ENCODE measurements at places on chromosomes 13 and 19. TPM values are rescaled to one million over a fixed set of nuclear protein-coding genes. Genes with fewer than 3 reads are reported as not detected.

The LRRC63 gene
- polyA plus RNA-seq, result 0.09 TPM

GRCh38 chr13:46004491-46004890 lies 48.1 kb downstream of the ZC3H13 start:
- no peak overlapping the region for H3K27ac ChIP-seq
- no peaks in the 10 kb centered on the region for H3K27me3 ChIP-seq
- H3K4me1 ChIP-seq, result no peaks in the 10 kb centered on the region
- H3K4me3 ChIP-seq, result no peak overlapping the region
- DNase-seq, result no peak

- DNase-seq, result no peak
- no peak overlapping the region for H3K27ac ChIP-seq
- H3K4me1 ChIP-seq, result no peaks in the 10 kb centered on the region
- H3K27me3 ChIP-seq, result no peaks in the 10 kb centered on the region
Measured at GRCh38 chr13:83204886-83205285, 677.4 kb downstream of the SLITRK1 start.

DNA sequence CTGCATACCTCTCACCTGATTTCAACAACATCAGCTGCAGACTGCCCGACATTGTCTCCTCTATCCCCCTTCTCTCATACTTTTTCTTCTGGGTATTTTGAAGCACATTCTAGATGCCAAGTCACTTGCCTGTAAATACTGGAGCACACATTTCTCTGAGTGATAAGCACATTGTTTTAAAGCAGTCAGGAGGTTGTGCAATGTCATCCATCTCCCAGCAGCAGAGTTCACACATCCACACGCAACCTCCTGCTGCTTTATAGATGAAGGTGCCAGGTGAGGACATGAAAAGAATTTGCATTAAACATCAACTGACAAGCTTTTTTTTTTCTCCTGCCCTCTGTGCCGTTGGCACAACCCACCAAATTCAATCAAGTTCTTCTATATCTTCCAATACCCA lies 5.5 kb downstream of the UPK1A start:
- no peak overlapping the region for H3K4me3 ChIP-seq
- peaks cover 26% of the 10 kb centered on the region for H3K27me3 ChIP-seq
- H3K36me3 ChIP-seq, result no peaks in the 10 kb centered on the region
- H3K27ac ChIP-seq, result no peak overlapping the region
- peaks cover 7% of the 10 kb centered on the region for H3K4me1 ChIP-seq

GRCh38 chr19:17436094-17436873 lies 12.2 kb downstream of the TMEM221 start:
- H3K27ac ChIP-seq, result no peak overlapping the region
- H3K36me3 ChIP-seq, result no peaks in the 10 kb centered on the region
- no peak for DNase-seq
- H3K4me1 ChIP-seq, result no peaks in the 10 kb centered on the region
- no peaks in the 10 kb centered on the region for H3K27me3 ChIP-seq
- H3K4me3 ChIP-seq, result no peak overlapping the region

- peaks cover 6% of the 10 kb centered on the region for H3K4me1 ChIP-seq
- peaks cover 41% of the 10 kb centered on the region for H3K36me3 ChIP-seq
- no peak overlapping the region for H3K27ac ChIP-seq
- H3K4me3 ChIP-seq, result no peak overlapping the region
- H3K27me3 ChIP-seq, result no peaks in the 10 kb centered on the region
Measured at GRCh38 chr19:7528522-7529245, 6.3 kb downstream of the MCOLN1 start.

DNA sequence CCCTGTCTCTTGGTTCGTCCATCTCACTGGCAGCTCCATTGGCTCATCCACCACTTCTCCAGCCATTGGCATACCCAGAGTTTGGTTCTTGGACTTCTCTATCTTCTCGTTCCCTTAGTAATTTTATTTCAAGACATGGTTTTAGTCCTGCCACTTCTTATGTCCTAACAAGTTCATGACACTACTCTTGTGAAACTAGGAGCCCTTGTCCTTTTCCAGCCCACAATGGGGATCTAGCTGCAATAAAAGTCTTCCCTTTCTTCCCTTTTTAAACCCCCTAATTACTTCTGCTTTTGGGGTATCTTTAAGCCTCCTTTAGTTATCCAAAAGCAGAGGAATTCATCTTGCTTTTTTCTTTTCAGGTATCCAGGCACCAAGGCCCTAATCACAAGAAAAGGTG lies 2.9 kb upstream of the RCBTB2 start:
- no peaks in the 10 kb centered on the region for H3K36me3 ChIP-seq
- no peak for DNase-seq

DNA sequence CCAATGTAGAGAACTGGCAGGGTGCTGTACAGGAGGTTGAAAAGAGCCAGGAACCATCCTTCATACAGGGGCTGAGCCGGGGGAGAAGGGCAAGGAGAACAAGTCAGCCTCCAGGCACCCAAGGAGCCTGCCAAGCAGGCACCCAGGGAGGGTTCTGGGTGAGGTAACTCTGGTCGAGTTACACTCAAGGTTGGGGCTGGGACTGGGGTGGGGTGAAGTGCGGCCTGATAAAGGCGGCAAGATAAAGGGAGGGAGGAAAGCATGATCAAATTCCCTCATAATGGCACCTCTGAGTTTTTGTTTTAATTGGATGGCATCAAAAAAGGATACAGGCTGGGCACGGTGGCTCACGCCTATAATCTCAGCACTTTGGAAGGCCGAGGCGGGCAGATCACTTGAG lies 25.0 kb downstream of the ATP8B3 start:
- DNase-seq, result no peak
- no peaks in the 10 kb centered on the region for H3K4me1 ChIP-seq
- H3K27ac ChIP-seq, result no peak overlapping the region
- peaks cover 33% of the 10 kb centered on the region for H3K27me3 ChIP-seq

The SRRM5 gene
- polyA plus RNA-seq, result 1.5 TPM

The SULT2A1 gene
- 190 TPM for polyA plus RNA-seq

The LGI4 gene
- 9.4 TPM for polyA plus RNA-seq

GRCh38 chr19:609004-609346 lies 19.3 kb downstream of the HCN2 start:
- H3K36me3 ChIP-seq, result no peaks in the 10 kb centered on the region
- no peak overlapping the region for H3K27ac ChIP-seq
- no peak for DNase-seq

The SPRED3 gene
- polyA plus RNA-seq, result 3.9 TPM

DNA sequence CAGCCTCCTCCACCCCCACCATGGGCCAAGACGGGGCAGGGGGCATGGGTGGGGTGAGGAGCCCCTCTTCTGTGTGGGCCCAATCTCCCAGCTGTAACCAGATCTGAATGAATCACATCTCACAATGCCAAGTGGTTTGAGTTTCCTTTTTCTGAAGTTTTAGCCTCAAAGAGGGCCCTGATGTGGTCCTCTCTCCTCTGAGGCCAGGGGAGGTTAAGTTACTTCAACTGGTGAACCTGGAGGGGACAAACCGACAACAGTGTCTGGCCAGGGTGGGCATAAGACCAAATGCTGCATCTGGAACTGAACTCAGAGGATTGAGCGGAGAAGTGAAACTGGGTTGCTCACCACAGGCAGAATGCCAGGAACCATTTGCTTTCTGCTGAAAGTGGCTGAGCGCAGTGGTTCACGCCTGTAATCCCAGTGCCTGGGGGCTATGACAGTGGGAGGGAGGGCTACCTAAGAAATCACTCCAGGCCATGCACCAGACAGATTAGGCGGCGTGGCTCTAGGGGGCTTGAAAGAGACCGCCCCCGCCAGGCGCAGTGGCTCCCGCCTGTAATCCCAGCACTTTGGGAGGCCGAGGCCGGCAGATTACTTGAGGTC lies 15.4 kb upstream of the IRGC start:
- H3K27ac ChIP-seq, result no peak overlapping the region
- no peaks in the 10 kb centered on the region for H3K4me1 ChIP-seq
- no peak overlapping the region for H3K4me3 ChIP-seq
- H3K36me3 ChIP-seq, result no peaks in the 10 kb centered on the region

The ZNF610 gene
- polyA plus RNA-seq, result 6.4 TPM

The ZNF772 gene
- 12.2 TPM for polyA plus RNA-seq

DNA sequence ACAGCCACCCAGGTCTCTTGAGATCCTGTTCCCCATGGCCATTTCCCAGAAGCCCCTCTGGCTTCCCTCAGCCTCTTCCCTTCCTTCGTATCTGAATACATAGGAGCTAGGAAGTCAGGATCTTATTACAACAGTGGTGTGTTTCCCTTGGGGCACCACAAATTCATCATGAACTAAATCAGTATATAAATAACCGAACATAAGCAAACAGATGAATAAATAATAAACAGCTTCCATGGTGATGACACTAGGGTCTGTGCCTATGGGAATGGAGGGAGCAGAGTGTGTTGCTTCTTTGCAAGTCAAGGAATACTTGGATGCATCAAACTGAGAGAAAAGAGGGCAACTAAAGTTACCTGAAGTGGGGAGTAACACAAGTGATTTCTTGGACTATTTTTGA lies 527.6 kb downstream of the LMO7 start:
- H3K4me1 ChIP-seq, result no peaks in the 10 kb centered on the region
- H3K27me3 ChIP-seq, result no peaks in the 10 kb centered on the region
- no peak for DNase-seq
- no peaks in the 10 kb centered on the region for H3K36me3 ChIP-seq

The LGALS13 gene
- not detected for polyA plus RNA-seq

- no peaks in the 10 kb centered on the region for H3K4me1 ChIP-seq
- peak; percentile 5 for DNase-seq
- H3K27me3 ChIP-seq, result peaks cover 24% of the 10 kb centered on the region
Measured at GRCh38 chr19:15934332-15935078, at the start of gene CYP4F11. TSS of gene CYP4F11 (minus strand) at chr19:15934529. CDS start at chr19:15934408, 121 bp downstream.

The TMEM38A gene
- 2.3 TPM for polyA plus RNA-seq

The GTPBP3 gene
- polyA plus RNA-seq, result 18.2 TPM

- H3K27me3 ChIP-seq, result no peaks in the 10 kb centered on the region
- no peaks in the 10 kb centered on the region for H3K36me3 ChIP-seq
- no peaks in the 10 kb centered on the region for H3K4me1 ChIP-seq
- DNase-seq, result no peak
Measured at GRCh38 chr13:47457626-47458025, 543.4 kb downstream of the SUCLA2 start.

The LYPD3 gene
- 1.0 TPM for polyA plus RNA-seq

- no peak for DNase-seq
- H3K4me1 ChIP-seq, result no peaks in the 10 kb centered on the region
- no peak overlapping the region for H3K4me3 ChIP-seq
- no peaks in the 10 kb centered on the region for H3K27me3 ChIP-seq
Measured at GRCh38 chr19:29983568-29983967, 41.5 kb downstream of the URI1 start.

The GARRE1 gene
- polyA plus RNA-seq, result 22.5 TPM

- H3K4me1 ChIP-seq, result no peaks in the 10 kb centered on the region
- H3K27ac ChIP-seq, result no peak overlapping the region
- peaks cover 3% of the 10 kb centered on the region for H3K27me3 ChIP-seq
- H3K36me3 ChIP-seq, result no peaks in the 10 kb centered on the region
- no peak for DNase-seq
Measured at GRCh38 chr13:109275139-109275745, 511.1 kb downstream of the IRS2 start.

The ZNF540 gene
- 5.2 TPM for polyA plus RNA-seq

DNA sequence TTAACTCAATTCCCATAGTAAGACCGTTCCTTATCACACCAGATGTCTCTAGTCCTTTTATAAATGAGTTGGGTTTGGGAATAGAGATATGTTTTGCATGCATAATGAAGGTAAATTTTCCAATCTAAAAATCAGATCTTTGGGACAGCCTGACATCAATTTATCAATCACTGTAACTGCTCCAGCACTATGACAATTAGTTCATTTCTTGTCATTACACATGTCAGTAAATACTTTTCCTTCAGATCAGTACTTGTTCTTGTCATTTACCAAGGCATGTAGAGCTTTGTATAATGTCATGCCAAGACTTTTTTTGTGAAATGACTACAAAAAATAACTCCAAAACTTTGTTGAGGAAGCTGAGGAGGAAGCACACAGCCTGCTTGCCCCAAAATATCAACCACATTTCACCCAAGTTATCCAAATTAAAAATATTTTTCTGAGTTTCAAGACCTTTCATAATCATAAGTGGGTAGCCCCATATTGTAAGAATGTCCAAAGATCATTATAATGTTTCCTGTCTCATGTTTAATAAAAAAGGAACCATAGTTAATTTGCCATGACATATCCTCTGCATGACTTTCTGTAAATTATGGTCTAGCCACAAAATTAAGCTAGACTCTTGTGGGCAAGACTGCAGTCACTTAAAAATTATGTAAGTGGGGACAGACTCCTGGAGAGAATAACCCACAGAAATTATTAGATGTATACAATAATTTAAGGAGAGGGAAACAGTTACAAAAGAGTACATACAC lies 586.8 kb downstream of the TBC1D4 start:
- no peak overlapping the region for H3K4me3 ChIP-seq
- H3K36me3 ChIP-seq, result no peaks in the 10 kb centered on the region
- H3K4me1 ChIP-seq, result no peaks in the 10 kb centered on the region
- no peaks in the 10 kb centered on the region for H3K27me3 ChIP-seq
- H3K27ac ChIP-seq, result no peak overlapping the region

GRCh38 chr13:102097708-102098107 lies 304.1 kb downstream of the FGF14 start:
- H3K36me3 ChIP-seq, result no peaks in the 10 kb centered on the region
- H3K27ac ChIP-seq, result no peak overlapping the region
- H3K4me1 ChIP-seq, result no peaks in the 10 kb centered on the region
- no peak overlapping the region for H3K4me3 ChIP-seq
- H3K27me3 ChIP-seq, result no peaks in the 10 kb centered on the region

DNA sequence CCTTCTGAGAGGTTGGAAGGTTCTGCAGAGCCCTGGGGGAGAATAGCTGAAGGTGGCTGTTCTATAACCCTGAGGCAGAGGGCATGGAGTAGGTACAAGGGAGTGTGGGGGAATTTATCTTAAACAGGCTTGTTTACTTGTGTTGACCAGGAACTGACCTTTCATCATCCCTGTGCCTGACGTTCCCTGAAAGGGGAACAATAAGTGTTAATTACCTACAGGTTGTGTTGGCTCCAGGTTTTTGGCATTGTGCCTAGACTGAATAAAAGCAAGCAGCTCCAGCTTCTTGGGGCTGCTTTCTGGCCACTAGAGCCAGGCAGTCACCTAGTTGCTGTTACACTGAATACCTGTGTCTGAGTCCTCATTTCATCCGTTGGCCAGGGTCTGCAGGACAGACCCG lies 60.0 kb downstream of the ZNF627 start:
- DNase-seq, result no peak
- H3K4me1 ChIP-seq, result no peaks in the 10 kb centered on the region
- peaks cover 5% of the 10 kb centered on the region for H3K36me3 ChIP-seq

DNA sequence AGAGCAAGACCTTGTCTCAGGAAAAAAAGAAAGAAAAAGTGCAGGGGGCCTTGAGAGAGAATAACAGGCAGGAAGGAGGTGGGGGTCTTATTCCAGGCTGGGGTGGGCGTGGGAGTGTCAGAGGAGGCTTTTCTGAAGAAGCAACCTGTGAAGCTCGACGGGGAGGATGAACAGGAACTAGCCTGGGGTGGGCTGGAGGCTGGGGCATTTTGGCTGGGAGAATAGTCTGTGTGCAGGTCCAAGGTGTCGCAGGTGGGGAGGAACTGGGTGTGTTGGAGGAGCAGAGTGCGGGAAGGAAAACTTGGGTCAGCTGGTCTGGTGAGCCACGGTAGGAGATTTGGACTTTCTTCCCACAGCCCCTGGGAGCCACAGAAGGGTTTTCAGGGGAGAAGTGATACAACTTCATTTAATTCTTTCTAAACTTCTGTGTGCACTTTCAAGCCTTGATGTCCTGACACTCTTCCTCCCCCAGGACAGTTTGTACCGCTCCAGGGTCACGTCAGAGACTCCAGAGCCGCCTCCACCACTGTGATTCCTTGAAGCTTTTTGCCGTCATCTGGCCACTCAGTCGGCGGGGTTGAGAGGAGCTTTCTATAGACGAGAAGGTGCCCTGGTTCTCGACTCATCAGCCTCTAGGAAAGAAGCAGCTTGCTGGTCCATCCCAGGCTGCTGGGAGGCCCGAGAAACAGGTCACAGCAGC lies 138.7 kb downstream of the SIPA1L3 start:
- H3K36me3 ChIP-seq, result peaks cover 6% of the 10 kb centered on the region
- DNase-seq, result no peak
- no peaks in the 10 kb centered on the region for H3K4me1 ChIP-seq
- no peak overlapping the region for H3K4me3 ChIP-seq
- H3K27me3 ChIP-seq, result no peaks in the 10 kb centered on the region

The ZNF724 gene
- 2.9 TPM for polyA plus RNA-seq

All from large intestine (tissue), 12 donors.